ENCODE measurements at places on chromosomes 13 and 19.

GRCh38 chr13:33230178-33230881 lies 55.2 kb downstream of the STARD13 start:
- no peak for DNase-seq

- no peak for DNase-seq
Observed at GRCh38 chr13:59210543-59210942, 953.2 kb downstream of the DIAPH3 start.

GRCh38 chr13:102073251-102073650 lies 328.6 kb downstream of the FGF14 start:
- DNase-seq, result no peak

DNA sequence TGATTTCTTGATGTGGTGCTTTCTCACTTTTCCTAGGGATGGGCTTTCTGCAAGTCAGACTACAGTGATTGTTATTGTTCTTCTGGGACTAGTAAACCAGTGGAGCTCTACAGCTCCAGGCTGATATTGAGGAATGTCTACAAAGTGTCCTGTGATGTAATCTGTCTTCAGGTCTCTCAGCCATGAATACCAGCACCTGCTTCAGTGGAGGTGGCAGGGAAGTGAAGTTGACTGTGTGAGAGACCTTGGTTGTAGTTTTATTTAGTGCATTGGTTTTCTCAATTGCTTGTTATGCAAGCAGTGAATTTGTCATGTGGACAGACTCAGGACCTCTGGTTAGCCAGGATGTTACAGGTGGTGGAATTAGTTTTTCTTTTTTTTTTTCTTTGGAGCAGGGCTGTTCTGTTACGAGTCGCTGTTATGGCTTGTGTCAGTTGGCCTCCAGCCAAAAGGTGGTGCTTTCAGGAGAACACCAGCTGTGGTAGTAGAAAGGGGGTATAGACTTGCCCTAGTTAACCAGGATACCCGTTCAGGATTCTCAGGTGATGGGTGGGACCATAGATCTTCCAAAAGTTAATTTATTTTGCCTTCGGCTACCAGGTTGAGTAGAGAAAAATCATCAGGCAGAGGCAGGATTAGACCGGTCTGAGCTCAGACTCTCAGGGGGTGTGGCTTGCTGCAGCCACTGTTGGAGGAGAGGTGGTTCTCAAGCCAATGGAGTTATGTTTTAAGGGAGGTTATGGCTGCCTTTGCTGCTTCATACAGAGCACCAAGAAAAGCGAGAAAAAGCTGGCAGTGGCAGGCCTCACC lies 11.9 kb upstream of the ZNF675 start:
- DNase-seq, result no peak

DNA sequence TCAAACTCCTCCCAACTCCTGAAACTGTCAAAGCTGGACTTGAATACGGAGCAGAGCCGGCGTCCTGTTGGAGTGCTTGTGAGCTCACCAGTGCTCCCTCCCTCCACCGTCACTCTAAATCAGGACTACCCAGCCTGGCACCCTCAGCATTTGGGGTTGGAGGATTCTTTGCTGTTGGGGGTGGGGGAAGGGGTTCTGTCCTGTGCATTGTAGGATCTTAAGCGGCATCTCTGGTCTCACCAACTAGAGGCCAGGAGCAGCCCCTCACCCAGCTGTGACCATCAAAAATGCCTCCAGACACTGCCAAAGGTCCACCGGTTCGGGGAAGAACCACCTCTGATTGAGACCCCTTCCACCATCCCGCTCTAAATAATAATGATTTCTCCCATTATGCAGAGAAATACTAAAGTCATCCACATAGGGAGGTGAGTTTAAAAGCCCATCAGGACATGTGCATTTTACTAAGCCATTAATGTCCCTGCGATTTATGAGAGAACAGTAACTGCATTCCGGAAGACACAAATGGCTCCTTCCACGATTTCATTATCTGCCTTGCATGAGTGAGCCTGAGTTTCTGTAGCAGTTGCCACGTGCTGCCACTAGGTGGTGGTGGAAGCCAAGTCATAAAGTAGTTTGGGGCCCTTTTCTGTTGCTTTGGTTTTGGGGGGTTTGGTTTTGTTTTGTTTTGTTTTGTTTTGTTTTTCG lies 16.1 kb upstream of the USP29 start:
- DNase-seq, result peak; percentile 1

- DNase-seq, result no peak
Observed at GRCh38 chr13:51311957-51312520, 27.5 kb upstream of the SERPINE3 start.

DNA sequence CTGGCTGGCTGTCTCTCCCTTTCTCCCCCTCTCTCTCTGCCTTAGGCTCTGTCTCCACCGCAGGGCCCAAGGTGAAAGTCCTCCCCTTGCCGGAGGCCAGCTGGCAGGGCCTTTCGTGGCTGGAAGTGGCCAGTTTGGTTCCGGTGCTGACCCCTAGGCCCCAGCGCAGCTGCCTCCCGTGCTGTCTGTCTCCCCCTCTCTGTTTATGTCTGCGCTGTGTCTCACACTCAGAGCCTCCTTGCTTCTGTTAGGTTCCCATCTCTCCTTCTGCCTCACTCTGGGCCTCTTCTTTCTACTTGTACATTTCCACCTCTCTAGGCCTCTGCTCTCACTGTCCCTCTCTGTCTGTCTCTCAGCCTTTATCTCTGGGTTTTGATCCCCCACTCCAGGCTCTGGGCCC lies 13.1 kb downstream of the CCDC97 start:
- DNase-seq, result no peak

- no peak for DNase-seq
Observed at GRCh38 chr13:39836038-39836437, 180.6 kb downstream of the COG6 start.

DNA sequence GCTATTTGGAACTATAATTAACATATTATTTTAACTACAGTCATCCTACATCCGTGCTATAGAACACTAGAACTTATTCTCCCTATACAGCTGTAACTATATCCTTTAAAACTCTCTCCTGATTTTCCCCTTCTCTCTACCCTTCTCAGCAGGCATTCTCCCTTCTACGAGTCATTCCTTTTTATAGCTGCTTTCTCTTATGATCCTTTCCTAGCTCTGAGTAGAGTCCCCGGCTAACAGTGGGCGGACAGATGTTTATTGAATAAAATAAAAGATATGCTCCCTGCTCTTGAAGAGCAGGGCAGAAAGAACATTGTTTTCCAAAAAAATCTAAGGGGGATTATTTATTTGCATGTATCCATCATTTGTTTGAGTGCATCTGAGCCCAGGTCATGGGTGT lies 246.5 kb upstream of the TMTC4 start:
- DNase-seq, result no peak

- no peak for DNase-seq
Observed at GRCh38 chr19:44992336-44993163, 8.7 kb upstream of the RELB start.

GRCh38 chr13:42992764-42993122 lies 702 bp upstream of the EPSTI1 start:
- no peak for DNase-seq

DNA sequence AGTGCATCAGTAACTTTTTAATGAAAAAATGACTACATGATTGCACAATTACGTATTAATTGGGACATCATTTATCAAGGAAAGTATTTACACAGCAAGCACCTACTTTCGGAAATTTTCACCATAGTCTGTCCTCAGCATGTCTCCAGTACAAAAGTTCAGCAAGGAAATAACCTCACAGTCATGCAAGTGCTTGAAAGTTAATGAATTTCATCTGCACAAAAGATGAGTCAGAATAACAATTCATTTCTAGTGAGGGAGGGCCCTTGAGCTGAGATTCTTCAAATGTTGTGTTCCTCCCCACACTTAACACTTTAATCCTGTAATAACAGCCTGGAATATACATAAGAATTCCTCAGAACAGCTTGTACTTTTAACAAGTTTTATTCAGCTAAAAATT lies 49.0 kb upstream of the OXGR1 start:
- no peak for DNase-seq

- no peak for DNase-seq
Observed at GRCh38 chr19:38231918-38232317, 7.9 kb upstream of the DPF1 start.

GRCh38 chr13:24610956-24611355 lies 69.3 kb upstream of the ATP12A start:
- DNase-seq, result no peak

DNA sequence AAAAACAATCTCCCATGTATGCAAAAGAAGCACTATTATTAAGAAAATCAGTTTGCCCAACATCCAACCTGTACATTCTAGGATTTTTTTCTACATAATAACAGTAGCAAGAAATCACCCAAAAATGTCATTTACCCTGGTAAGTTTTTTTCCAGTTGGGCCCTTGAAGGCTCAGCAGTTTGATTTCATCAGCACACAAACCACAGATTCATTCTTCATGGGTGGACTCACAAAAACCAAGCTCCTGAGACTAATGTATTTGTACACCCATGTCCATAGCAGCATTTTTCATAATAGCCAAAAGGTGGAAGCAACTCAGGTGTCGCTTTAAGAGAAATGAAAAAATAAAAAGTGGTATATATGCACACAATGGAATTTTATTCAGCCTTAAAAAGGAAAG lies 210.1 kb downstream of the TBC1D4 start:
- DNase-seq, result no peak

DNA sequence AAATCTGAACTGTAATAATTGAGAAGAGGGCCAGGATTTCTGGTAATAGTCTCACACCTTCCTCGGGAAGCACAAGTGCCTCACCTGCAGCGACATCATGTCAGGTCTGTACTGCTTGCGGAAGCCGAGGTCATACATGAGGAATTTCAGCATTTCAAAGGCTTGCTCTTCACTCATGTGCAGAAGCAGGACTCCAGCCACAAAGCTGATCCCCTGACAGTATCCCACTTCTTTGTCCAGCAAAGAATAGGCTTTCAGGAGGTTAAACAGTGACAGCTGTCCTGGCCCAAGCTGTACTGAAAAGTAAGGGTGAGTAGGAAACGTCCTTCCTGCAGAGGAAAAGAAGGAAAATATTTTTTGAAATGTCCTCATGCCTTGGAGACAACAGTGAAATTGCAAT lies 182.7 kb downstream of the TBC1D4 start:
- no peak for DNase-seq

DNA sequence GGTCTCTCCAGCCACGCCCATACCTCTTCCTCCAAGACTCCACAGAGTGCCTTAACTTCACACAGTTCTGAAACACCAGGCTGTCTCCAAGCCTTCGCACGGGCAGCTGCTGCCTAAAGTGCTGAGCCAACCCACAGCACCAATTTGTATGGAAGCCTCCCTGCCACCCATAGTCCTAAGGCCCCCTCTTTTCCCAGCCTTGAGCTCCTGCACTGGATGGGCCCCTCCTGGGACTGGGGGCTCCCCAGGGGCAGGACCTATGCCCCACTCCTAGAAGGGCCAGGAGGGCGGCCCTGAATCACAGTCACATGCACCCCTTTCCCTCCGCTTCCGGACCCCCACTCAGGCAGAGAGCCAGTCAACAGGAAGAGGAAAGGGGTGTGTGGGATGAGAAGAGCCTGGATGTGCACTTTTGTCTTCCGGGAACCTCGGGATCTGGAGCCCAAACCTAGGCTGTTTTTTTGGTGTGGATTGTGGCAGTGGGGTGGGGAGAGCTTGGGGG lies 5.1 kb upstream of the FCER2 start:
- DNase-seq, result no peak

DNA sequence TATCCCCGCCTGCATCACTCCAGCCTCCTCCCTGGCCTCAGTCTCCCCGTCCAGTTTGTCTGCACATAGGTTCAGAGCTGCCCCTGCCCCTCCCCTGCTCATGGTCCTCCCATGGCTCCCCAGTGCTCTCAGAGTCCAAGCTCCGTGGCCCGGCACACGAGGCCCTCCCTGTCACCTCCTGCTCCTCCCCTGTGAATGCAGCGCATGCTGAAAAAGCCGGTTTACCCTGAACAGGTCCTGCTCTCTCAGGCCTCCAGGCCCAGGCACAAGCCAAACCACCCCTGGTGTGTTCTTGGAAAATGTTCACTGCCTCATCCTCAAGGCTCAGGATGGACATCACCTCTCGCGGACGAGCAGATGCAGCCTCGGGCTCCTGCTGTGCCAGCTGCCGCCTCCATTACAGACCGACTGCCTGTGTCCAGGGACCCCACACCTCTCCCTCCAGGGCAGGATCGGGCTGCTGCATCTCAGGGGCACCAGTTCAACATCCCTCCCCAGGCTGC lies 13.0 kb downstream of the EMP3 start:
- DNase-seq, result no peak

GRCh38 chr13:95005300-95005699 lies 293.0 kb upstream of the SOX21 start:
- no peak for DNase-seq

GRCh38 chr19:30023330-30023729 lies 81.3 kb downstream of the URI1 start:
- DNase-seq, result no peak

- no peak for DNase-seq
Observed at GRCh38 chr13:105928048-105928447, 607.4 kb downstream of the EFNB2 start.

GRCh38 chr13:110114316-110114715 lies 192.6 kb downstream of the COL4A1 start:
- DNase-seq, result no peak

DNA sequence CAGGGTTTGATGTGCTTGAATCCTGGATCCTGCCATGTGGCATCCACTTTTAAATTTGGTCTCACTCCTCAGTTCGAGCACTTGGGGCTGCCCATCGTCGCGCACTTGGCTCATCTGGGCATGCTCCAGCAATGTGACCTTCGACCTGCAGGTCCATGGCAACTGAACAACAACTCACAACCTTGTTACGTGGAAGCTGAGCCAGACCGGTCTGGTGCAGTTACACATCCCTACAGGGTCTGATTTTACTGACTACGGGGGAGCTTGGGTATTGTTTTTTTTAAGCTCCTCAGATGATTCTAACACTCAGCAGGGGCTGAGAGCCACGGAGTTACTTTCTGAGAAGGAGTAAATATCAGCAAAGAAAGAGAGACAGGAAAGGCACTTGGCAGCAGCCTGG lies 769.6 kb downstream of the UQCRFS1 start:
- no peak for DNase-seq

- peak; percentile 78 for DNase-seq
Observed at GRCh38 chr13:113785051-113786010, 26.3 kb downstream of the TMEM255B start.

GRCh38 chr13:113061796-113062425 lies 43.7 kb upstream of the F7 start:
- DNase-seq, result no peak

DNA sequence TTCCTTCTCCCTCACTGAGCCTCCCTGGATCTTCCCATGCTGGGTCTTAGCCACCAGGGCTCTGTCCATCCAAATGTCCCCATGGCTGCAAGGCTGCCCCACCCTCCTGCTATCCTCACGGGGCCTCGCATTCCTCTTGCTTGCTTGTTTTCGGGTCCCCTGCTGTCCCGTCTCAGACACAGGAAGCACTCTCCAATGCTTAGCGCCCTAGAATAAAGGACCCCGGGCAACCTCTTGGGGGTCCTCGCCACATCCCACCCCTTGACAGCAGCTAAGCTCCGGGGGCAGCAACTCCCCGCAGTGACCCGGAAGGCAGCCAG lies 23.7 kb downstream of the SH3GL1 start:
- DNase-seq, result no peak

Measured in bone marrow (tissue), 2 donors.